ENCODE measurements at places on chromosomes 6 and 20. TPM values are rescaled to one million over a fixed set of nuclear protein-coding genes. Genes with fewer than 3 reads are reported as not detected.

- no peak for DNase-seq
Measured at GRCh38 chr6:41965429-41966213, 24.0 kb upstream of the CCND3 start.

- peak; percentile 15 for DNase-seq
Measured at GRCh38 chr6:144162977-144163376, 12.7 kb downstream of the STX11 start.

- DNase-seq: no peak
Measured at GRCh38 chr6:125375821-125376220, 74.1 kb upstream of the HDDC2 start.

Gene EYA2
- polyA plus RNA-seq: not detected

DNA sequence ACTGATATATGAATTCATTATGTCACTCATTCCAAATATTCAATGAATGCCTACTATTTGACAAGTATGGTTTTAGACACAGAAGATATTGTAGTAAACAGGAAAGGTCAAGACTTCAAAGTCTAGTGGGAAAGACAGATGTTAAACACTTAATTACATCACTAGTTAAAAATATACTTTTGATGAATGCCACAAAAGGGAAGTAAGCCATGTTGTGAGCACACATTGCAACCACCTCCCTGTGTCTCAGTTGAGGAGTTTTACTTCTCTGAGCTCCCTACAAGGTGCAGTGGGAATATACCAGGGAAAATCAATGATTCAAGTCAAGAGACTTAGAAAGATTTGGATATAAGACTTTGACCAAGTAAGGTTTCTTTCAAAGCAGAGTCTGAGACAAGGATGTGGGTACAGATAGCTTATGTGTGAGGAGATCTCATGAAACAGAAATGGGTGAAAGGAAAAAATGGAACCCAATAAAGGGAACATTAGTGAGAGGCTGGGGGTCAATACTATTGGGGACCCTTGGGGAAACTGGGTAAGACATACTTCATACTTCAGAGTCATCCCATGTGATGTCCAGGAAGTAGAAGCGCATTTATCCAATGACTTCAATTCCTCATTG lies 503.7 kb downstream of the KIF16B start:
- DNase-seq: peak; percentile 49

DNA sequence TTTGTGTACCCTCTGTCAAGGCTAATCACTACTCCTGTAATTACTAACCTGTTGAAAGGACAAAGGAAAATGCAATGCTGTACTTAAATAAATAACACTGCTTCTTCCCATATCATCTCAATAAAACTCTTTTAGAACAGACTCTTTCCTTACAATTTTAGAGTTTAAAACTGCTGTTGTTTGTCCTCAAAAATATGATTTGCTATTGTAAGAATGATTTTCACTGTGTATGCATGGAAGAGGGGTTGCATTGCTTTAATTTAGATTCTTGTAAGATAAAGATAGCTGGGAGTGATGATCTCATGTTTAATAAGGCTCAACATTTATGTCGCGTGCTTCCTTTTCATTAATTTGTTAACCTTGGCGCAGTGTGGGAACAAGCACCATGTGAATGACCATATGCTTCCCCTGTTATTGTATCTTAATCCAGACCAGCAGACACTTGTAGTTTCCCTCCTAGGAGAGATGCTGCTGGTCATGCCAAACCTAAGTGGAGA lies 89.8 kb upstream of the ATXN1 start:
- no peak for DNase-seq

Gene EYA4
- polyA plus RNA-seq: not detected

Gene LST1
- polyA plus RNA-seq: 40.4 TPM

GRCh38 chr20:23021951-23022350 lies 13.2 kb upstream of the SSTR4 start:
- no peak for DNase-seq

DNA sequence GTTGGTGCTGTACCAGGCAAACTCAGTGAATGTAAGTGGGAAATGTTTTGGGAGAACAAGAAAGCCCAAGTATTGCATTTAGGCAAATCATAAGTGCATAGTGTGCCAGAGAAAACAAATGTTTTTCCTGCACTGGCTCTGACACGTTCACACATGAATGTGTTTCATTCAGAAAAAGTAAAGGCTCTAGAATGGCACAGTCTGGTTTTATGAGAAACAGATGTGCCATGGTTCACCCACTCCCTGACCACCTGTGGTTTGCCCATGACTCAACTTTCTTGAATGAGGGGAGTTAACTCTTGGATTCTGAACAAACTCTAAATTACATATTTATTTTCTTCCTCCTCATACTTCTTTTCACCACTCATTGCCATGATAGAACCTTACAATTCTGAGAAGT lies 126.9 kb downstream of the KCNQ5 start:
- DNase-seq: no peak

DNA sequence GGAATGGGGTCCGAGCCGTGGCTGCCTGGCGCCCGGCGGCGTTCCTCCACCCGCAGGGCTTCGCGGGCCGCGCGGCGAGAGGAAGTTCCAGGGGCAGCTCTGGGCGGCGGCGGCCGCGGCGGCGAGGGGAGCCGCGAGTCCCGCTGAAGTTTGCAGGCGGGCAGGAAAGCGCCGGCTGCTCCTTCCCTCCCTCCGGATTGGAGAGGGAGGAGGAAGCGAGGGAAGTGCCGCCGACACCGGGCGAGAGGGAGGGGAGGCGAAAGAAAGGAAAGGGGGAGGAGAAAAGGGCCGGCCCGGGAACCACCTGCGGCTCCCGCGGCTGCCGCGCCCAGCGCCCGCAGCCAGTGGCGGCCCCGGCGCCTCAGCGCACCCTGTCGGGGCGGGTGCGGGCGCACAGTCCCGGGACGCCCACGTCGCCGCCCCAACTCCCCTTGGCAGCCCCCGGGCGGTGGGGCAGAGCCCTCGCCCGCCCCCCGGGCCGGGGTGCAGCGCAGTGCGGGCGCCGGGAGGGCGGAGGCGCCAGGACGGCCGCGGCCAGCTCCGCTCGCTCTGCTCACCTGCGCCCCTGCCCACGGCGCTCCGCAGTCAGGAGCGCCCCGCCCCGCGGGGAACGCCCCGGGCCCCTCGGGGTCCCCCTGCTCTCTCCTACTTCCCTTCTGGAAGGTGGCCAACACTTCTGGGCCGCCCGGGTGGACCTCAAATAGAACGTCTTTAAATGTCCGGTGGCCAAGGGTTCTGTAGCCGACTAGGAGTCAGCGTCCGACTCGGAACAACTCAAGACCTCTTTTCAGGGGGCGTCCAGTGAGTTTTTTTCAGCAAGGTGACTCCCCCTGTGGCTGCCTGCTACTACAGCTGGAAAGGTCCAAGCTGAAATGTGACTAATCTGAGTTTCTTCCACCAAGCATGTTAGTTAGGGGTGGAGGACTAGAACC lies 80.3 kb upstream of the CCDC28A start:
- DNase-seq: peak; percentile 55

Gene FAM217A
- polyA plus RNA-seq: not detected

DNA sequence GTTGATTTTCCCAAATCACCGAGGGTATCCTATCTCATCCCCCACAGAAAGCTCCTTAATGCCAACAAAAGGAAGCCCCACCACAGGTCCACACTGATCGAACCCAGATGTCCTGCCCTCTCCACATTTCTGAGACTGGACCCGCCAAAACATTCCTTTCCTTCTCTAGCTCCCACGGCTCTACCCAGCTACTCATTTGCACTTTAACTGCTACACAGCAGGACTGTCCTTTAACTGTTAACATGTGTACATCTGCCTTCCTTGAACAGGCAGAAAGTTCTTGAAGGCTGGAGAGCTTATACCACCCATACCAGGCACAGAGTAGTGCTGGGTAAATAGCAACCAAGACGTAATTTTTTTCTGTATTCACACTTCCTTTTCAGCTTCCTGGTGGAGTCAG lies 68.6 kb downstream of the TRMT6 start:
- DNase-seq: no peak

Gene FILIP1
- not detected for polyA plus RNA-seq

- DNase-seq: no peak
Measured at GRCh38 chr6:41442800-41443501, 103.2 kb upstream of the FOXP4 start.

Gene GNAS-AS1
- polyA plus RNA-seq: not detected
